Heart right ventricle (tissue), 16 donors: ENCODE measurements at places on chromosomes 13 and 19. TPM values are rescaled to one million over a fixed set of nuclear protein-coding genes. Genes with fewer than 3 reads are reported as not detected.

GRCh38 chr19:588741-589692, 664 bp upstream of the HCN2 start:
- peaks cover 27% of the 10 kb centered on the region for H3K4me1 ChIP-seq
- H3K27me3 ChIP-seq: peaks cover 50% of the 10 kb centered on the region
- no peaks in the 10 kb centered on the region for H3K36me3 ChIP-seq
- H3K4me3 ChIP-seq: no peak overlapping the region
- no peak overlapping the region for H3K27ac ChIP-seq

- H3K4me3 ChIP-seq: no peak overlapping the region
- no peaks in the 10 kb centered on the region for H3K27me3 ChIP-seq
- no peaks in the 10 kb centered on the region for H3K4me1 ChIP-seq
- no peaks in the 10 kb centered on the region for H3K36me3 ChIP-seq
- no peak for DNase-seq
Observed at GRCh38 chr13:30607908-30608307, 9.8 kb upstream of the USPL1 start.

The FREM2 gene
- 0.25 TPM for total RNA-seq

DNA sequence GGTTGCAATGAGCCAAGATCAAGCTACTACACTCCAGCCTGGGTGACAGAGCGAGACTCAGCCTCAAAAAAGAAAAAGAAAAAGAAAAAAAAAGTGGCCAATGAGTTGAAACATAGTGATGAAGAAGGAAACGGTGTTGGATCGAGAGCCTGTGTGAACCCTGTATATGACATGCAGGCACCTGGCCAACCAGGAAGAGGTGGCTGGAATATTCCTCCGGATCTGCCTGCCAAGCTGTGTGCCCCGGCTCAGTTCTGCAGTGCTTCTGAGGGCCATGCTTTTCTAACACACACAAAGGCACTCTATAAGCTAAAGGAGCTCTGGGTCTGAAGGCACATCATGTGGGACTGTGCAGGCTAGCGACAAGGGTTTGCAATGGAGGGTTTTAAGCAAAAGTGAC, 3.7 kb upstream of the ZNF444 start:
- no peak overlapping the region for H3K4me3 ChIP-seq
- no peaks in the 10 kb centered on the region for H3K27me3 ChIP-seq
- no peak for DNase-seq
- peaks cover 20% of the 10 kb centered on the region for H3K4me1 ChIP-seq
- no peak overlapping the region for H3K27ac ChIP-seq
- no peaks in the 10 kb centered on the region for H3K36me3 ChIP-seq

- peak overlapping the region; percentile 96 for H3K27ac ChIP-seq
- H3K27me3 ChIP-seq: no peaks in the 10 kb centered on the region
- no peak for DNase-seq
- H3K4me1 ChIP-seq: peaks cover 43% of the 10 kb centered on the region
- H3K36me3 ChIP-seq: peaks cover 37% of the 10 kb centered on the region
- peak overlapping the region; percentile 66 for H3K4me3 ChIP-seq
Observed at GRCh38 chr19:1274081-1274851, 1.1 kb upstream of the FAM174C start.

GRCh38 chr19:38917516-38917915, 5.5 kb upstream of the CCER2 start:
- no peak for DNase-seq
- H3K27me3 ChIP-seq: no peaks in the 10 kb centered on the region
- peaks cover 14% of the 10 kb centered on the region for H3K36me3 ChIP-seq
- no peak overlapping the region for H3K4me3 ChIP-seq
- H3K27ac ChIP-seq: no peak overlapping the region

DNA sequence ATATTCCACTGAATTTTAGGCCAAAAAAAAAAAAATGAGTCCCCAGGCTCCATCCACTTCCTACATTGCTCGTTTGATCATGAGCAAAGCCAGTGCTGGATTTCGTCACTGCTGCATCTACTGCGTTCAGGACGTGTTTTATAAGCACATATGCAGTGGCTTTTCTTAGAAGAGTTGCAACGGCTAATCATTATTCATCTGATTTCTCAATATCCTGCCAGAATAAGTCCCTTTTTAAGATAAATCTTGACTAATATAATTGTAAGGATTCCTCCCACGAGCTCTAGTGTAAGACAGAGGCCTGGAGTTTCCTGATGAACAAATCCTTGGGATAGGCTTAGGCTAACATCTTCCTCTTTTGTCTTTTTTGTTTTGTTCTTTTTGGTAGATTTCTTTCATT, 19.5 kb downstream of the FAM124A start:
- no peak overlapping the region for H3K4me3 ChIP-seq
- no peak overlapping the region for H3K27ac ChIP-seq
- H3K36me3 ChIP-seq: peaks cover 6% of the 10 kb centered on the region
- H3K4me1 ChIP-seq: peaks cover 6% of the 10 kb centered on the region

- H3K4me3 ChIP-seq: no peak overlapping the region
- H3K27me3 ChIP-seq: no peaks in the 10 kb centered on the region
- H3K4me1 ChIP-seq: no peaks in the 10 kb centered on the region
- H3K27ac ChIP-seq: no peak overlapping the region
- no peaks in the 10 kb centered on the region for H3K36me3 ChIP-seq
Observed at GRCh38 chr19:19747357-19748220, 14.7 kb upstream of the ZNF14 start.

The KASH5 gene
- total RNA-seq: not detected

The ATP7B gene
- total RNA-seq: 5.2 TPM

The C3 gene
- 27.2 TPM for total RNA-seq

DNA sequence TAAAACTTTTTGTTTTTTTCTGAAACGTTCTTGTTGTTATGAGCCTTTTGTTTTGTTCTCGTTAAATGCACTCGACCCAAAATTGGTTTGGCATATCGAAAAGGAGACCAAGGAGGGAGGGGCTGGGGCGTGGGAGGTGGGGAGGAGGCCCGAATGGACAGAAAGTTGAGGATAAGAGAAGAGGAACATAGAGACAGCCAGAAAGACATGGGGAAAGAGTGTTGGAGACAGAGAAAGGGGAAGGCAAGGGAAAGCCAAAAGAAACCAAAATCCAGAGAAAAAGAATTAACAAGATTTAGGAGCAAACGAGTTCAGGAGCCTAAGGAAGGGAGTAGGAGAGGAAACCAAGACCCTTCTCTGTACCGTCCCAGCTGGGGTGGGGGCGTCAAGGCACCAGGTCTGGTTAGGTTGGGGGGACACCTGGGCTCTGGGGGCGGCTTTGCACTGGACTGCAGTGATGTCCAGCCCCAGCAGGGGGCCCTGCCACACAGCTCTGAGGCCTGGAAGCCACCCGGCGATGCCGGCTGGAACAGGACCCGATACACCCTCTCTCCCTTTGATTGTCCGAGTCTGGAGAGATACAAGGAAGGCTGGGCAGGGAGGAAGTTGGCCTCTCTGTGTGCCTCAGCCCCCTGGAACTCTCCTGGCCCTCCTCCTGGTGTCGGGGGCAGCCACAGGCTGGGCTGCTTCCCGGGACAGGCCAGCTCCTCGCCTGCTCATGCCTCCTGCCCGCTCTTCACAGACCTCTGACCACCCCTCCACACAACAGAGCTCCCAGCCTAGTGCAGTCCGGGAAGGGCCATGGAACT, 11.6 kb upstream of the ASF1B start:
- H3K4me3 ChIP-seq: no peak overlapping the region
- H3K27me3 ChIP-seq: no peaks in the 10 kb centered on the region
- peak; percentile 79 for DNase-seq
- H3K4me1 ChIP-seq: peaks cover 47% of the 10 kb centered on the region

The PRRG2 gene
- total RNA-seq: 1.0 TPM

DNA sequence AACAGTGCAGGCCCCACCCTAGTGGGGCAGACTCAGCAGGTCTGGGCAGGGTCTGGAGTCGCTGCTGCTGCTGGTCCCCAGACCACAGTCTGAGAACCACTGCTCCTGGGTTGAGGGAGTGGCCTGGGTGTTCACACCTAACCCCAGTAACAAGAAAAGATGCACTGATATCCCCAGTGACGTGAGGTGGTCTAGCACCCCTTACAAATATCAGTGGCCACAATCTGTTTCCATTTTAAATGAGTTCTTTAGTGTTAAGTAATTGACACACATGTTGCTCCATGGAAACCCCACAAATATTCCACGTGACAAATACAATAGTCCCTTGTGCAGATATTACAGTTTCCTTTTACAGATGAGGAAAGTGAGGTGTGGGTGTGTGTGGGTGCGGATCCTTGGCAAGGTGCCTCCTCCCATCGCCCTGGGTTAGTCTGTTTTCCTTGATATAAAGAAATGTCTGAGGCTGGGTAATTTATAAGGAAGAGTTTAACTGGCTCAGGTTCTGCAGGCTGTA, 96.3 kb upstream of the GPR183 start:
- H3K4me1 ChIP-seq: no peaks in the 10 kb centered on the region
- H3K36me3 ChIP-seq: no peaks in the 10 kb centered on the region
- no peak for DNase-seq
- H3K4me3 ChIP-seq: no peak overlapping the region
- H3K27me3 ChIP-seq: no peaks in the 10 kb centered on the region

DNA sequence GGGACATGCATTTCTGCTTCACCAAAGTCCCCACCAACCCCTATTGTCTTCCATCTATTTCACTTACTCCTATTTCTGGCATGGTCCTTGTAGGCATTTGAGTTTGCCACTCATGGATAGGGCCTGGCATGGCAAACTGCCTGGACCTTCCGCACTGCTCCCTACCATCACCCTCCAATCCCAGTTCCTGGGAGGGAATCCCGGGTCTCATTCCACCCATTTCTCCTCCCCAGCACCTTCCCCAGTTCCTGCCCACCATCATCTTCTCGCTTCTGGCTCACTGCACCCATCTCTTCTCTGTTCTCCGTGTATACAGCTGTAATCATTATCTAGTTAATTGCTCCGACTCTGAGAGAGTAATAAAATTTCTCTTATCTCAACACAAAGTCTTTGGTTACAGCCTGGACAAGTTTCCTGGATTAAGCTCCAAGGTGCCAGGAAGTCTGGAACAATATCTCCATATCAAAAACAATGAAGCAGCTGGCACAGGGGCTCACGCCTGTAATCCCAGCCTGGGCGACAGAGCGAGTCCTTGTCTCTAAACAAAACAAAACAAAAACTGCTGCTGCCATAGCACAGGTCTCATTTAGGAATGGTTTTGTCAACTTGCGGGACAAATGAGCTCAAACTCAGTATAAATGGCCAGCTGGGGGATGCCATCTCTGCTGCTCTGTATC, 17.0 kb upstream of the COX7A1 start:
- DNase-seq: peak; percentile 18
- H3K4me3 ChIP-seq: no peak overlapping the region
- no peaks in the 10 kb centered on the region for H3K36me3 ChIP-seq
- peaks cover 20% of the 10 kb centered on the region for H3K4me1 ChIP-seq
- peak overlapping the region; percentile 89 for H3K27ac ChIP-seq

The OR10H1 gene
- total RNA-seq: not detected

The COL4A1 gene
- 98.6 TPM for total RNA-seq

DNA sequence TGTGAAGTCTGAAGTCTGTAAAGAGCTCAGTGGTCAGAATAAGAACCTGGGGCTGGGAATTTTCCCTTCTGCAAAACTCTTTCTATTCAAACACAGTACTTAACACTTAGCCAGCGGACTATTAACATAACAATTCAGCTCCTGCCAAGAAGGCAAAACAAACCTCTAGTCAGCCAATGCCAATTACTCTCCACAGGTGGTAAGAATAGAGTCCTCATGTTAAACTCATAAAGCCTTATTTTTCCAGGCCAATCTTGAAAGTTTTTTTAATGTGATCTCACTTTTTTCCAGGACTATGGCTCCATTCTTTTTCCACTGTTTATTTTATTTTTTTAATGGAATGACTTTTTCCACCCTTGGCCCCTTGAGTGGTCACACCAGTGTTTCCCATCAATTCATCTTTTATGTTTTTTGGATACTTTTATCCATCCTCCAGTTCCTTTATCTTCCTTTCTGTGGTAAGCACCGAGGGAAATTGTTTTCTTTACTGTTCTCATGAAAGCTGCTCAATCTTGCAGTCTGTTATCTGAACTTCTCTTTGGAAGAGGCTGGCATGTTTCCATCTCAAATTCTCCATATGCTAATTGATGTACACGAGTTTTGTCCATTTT, 217.3 kb downstream of the LHFPL6 start:
- H3K36me3 ChIP-seq: no peaks in the 10 kb centered on the region
- H3K27ac ChIP-seq: peak overlapping the region; percentile 67
- DNase-seq: no peak
- no peaks in the 10 kb centered on the region for H3K27me3 ChIP-seq
- H3K4me1 ChIP-seq: peaks cover 20% of the 10 kb centered on the region

GRCh38 chr13:32042551-32042950, 11.0 kb downstream of the FRY start:
- no peaks in the 10 kb centered on the region for H3K36me3 ChIP-seq
- no peak overlapping the region for H3K27ac ChIP-seq
- H3K27me3 ChIP-seq: no peaks in the 10 kb centered on the region
- no peak for DNase-seq
- peaks cover 7% of the 10 kb centered on the region for H3K4me1 ChIP-seq
- H3K4me3 ChIP-seq: no peak overlapping the region

The MFSD12 gene
- 22.4 TPM for total RNA-seq

The LRP3 gene
- 13.7 TPM for total RNA-seq

- no peak for DNase-seq
- H3K4me1 ChIP-seq: no peaks in the 10 kb centered on the region
- no peaks in the 10 kb centered on the region for H3K36me3 ChIP-seq
Observed at GRCh38 chr13:46361276-46361934, 25.6 kb downstream of the RUBCNL start.

- no peak overlapping the region for H3K27ac ChIP-seq
- no peak for DNase-seq
- H3K4me3 ChIP-seq: no peak overlapping the region
- H3K4me1 ChIP-seq: no peaks in the 10 kb centered on the region
Observed at GRCh38 chr19:31144075-31144870, 205.0 kb downstream of the TSHZ3 start.

The C19orf38 gene
- total RNA-seq: 0.36 TPM

- DNase-seq: no peak
- no peaks in the 10 kb centered on the region for H3K36me3 ChIP-seq
- H3K4me3 ChIP-seq: no peak overlapping the region
- H3K4me1 ChIP-seq: peaks cover 5% of the 10 kb centered on the region
- H3K27ac ChIP-seq: no peak overlapping the region
Observed at GRCh38 chr19:23969630-23970029, 54.9 kb downstream of the ZNF726 start.

DNA sequence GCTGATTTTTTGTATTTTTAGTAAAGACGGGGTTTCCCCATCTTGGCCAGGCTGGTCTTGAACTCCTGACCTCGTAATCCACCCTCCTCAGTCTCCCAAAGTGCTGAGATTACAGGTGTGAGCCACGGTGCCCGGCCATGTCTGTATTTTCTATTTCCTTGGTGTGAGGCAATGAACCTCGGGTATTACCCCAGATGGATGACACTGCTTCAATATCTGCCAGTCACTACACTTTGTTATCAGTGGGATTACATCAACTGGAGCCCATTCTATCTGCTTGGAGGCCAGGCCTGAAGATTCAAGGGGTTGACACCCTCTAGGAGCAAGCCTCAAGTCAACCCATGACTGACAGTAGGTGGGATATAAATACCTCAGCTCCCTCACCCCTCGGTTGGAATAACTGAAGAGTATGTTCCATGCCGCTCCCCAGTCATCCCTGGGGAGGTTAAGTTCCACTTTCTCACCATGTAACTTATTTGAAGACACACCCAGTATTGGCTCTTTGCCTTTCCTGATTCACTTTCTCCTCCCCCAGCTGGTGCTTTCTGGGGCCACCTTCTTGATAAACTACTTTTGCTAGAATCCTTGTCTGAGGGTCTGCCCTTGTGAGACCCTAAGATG, 992 bp upstream of the ADGRE1 start:
- H3K27ac ChIP-seq: no peak overlapping the region
- no peaks in the 10 kb centered on the region for H3K36me3 ChIP-seq
- H3K4me1 ChIP-seq: no peaks in the 10 kb centered on the region
- no peak for DNase-seq
